ENCODE measurements at places on chromosomes 16 and 17.

GRCh38 chr17:7407485-7408251 is at the start of gene NLGN2:
Gene NLGN2 (plus strand): TSS chr17:7407845. CDS start chr17:7408256, 411 bp downstream.
- no peak for DNase-seq

DNA sequence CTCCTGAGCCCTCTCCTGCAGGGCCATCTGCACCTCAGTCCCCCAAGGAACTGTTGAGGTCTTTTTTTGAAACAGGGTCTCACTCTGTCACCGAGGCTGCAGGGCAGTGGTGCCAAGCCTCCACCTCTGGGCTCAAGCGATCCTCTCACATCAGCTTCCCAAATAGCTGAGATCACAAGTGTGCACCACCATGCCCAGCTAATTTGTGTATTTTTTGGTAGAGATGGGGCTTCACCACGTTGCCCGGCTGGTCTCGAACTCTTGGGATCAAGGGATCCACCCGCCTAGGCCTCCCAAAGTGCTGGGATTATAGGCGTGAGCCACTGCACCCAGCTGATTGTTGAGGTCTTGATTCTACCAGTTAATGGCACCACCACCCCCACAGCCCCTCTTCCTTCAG is 27.9 kb upstream of the ENDOV start:
- no peak for DNase-seq

- DNase-seq, result no peak
Measured at GRCh38 chr17:69812240-69812837, 262.7 kb upstream of the KCNJ16 start.

DNA sequence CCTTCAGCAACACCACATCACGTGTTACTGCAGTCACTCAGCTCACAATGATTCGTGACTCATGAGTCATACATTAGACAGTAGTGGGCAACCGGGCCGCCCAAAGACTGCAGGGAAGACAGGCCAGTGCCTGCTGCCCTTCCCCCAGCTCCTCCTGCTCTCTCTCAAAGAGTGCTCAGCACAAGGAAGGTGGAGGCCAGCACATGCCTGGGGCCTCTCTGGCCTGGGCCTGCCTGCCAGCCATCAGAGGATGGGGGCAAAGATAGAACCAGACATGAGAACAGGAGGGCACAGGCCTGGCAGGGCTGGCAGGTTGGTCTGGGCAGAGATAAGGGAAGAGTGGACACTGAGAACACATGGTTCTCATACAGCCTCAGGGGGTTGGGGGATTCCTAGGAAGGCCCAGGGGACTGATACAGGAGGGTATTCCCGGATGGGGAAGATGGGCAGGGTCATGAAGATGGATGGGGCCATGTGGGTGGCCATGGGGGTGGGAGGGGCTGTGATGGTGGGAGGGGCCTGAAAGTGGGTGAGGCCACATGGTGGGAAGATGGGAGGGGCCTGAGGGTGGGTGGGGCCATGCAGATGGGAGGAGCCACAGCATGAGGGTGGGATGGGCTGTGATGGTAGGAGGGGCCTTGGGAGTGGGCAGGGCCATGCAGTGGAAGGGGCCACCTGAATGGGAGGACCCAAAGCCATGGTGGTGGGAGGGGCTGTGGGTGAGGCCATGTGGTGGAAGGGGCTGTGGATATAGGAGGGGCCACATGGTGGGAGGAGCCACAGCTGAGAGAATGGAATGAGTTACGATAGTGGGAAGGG is 29.0 kb downstream of the KATNB1 start:
- no peak for DNase-seq

DNA sequence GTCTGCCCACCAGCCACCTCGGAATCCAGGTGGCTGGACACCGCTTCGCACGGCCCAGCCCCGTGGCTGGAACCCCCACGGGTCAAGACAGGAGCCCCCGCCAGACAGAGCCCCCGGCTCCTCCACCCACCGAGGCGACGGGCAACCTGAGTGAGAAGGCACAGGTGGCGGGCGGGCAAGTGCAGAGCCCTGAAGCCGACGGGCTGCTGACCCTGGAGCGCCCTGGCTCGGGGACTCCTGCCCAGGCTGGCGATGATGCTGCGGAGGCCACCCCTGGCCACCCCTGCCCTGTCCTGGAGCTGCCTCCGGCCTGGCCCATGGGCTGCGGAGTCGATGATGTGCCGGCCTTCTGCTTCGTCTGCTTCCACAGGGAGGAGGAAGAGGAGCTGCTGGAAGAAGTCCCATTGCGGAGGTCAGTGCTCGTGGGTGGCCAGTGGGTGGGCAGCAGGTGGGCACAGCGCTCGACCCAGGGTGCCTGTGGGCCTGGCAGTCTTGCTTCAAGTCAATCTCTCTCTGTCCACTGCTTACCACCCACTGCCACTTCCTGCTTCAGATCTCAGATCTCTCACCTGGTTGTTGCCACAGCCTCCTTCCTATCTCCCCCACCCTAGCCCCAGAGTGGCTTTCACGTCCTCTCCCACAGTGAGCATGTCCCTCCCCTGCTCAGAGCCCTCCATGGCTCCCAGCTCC is 33.1 kb upstream of the SBK1 start:
- DNase-seq, result no peak

GRCh38 chr17:3956327-3956957 is 7.8 kb downstream of the ATP2A3 start:
- DNase-seq, result no peak

DNA sequence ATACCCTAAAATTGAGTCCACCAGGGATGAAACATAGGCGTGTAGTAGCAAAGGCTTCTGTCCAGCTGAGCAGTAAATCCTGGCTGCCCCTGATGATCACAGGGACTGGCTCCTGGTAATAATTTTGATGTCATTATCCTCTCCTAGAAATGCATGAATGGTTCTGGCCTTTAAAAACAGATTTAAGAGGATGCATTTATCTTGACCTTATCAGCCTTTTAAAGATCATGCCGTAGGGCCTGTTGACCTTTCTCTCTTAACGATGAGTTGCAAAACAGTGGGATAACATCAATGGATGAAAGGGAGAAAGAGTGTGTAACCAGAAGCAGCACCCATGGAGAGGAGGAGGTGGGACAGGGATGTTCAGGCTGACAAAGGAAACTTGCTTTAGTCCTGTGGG is 128.5 kb downstream of the CA10 start:
- no peak for DNase-seq

DNA sequence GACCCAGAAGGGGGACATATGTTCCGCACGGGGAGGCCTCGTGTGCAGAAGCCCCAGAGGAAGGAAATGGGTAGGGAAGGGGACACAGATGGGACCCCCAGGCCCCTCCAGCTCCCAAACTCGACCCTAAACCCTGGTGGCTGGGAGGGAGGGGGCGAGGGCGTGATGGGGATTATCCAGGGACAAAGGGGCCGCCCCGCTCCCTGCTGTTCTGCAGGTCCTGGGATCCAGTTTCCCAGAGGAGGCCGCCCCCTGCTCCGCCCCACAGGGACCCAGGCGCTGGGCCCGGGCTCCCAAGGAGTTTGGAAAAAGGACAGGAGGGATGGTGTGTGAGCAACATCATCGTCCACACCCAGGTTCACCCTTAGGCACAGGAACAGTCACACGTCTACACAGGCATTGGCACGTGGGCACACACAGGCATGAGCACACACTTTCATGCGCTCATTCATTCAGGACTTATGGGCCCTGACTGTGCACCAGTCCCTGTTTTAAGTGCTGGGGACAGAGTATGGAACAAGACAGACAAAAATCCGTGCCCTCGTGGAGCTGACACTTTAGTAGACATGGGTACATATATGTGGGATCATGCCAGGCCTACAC is 12.8 kb upstream of the FBXL19 start:
- DNase-seq, result no peak

DNA sequence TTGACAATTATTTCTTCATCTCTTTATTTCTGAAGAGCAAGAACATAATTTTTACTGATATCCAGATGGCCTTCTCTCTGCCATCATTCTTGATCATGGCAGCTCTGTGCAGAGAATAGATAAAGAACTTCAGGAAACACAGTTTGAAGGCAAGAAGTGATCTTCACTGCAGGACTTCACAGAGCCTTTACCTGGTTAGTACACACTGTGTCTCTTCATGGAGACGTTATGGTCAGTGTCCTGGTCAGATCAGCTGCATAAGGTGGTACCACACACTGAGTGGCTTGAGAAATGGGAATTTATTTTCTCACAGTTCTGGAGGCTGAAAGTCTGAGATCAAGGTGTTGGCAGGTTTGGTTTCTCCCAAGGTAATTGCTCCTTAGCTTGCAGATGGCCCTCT is 129.5 kb downstream of the UTP18 start:
- DNase-seq, result no peak

DNA sequence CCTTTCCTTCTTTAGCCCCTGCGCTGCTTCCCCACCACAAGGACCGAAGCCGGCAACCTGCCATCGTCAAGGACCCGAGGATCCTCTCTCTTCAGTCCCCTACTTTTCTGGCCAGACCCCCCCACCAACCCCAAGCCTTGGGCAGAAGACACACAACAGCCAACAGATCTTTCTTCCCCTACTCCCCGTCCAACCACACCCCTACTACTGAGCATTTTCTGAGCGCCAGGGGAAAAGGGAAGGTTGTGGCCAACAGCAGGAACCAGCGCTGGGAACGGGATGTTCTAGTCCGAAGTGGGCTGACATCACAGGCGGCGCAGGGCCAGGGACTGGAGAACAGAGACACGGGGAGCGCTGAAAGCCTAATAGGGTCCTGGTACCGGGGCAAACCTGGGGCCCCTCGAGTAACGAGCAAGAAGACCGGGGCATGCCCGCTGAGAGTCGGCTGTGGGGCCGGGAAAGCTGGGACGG is 528 bp downstream of the PER1 start:
- peak; percentile 21 for DNase-seq

DNA sequence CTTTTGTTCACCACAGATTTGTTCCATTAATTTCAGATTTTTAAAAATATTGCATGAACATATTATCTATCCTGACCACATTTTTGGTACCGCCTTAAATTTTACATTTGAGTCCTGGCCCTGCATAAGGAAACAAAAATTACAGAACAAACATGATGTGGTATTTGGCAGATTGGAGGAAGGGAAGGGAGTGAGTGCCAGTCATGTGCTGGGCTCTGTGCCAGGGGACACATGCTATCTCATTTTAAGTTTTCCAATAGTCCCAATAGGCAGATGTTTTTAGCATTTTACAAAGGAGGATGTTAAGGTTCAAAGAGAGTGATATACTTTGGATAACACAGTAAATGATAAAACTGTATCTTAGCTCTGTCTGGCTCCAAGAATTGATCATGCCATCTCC is 185.1 kb downstream of the CDK5R1 start:
- no peak for DNase-seq

DNA sequence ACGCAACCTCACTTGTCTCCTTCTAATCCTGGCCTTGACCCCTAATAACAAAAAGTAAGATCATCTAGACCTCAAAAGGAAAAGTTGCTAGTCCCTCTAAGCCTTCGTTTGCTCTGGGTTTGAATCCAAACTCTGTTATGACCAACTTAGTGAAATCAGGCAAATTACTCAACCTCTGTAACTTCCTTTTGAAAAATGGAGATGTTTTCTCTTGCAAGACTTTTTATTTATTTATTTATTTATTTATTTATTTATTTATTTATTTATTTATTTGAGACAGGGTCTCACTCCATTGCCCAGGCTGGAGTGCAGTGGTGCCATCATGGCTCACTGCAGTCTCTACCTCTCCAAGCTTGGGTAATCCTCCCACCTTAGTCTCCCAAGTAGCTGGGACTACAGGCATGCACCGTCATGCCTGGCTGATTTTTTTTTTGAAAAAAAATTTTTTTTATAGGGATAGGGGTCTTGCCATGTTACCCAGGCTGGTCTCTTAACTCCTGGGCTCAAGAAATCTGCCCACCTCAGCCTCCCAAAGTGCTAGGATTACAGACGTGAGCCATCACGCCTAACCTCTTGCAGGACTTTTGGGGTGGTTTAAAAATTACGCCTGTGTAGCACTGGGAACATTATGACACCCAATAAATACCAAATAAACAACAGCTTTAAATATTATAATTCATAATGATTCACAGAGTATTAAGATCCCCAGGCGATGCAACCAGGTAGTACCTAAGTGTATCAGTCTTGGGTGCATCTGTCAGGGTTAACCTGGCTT is 63.4 kb downstream of the PITPNC1 start:
- DNase-seq, result no peak

GRCh38 chr16:49545741-49546448 is 172.3 kb downstream of the C16orf78 start:
- no peak for DNase-seq

- no peak for DNase-seq
Measured at GRCh38 chr16:84465154-84465553, 39.3 kb downstream of the MEAK7 start.

DNA sequence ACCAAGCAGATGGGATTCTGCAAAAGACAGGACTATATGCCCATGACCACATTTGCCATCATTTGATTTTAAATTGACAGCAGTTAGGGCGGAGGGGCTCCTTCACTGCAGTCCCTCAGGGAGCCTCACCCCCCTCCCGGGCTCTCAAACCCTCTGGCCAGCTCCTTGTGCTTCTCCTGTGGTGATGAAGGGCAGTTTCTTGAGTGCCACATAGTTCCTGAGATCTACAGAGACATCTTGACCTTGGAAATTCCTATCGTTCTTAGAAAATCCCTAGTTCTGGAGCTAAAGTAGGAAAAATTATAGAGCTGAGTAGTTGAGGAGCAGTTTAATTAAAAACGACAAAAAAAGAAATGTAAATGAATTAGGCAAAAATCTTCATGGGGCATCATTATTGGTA is 231.5 kb downstream of the CCDC182 start:
- DNase-seq, result no peak

- peak; percentile 65 for DNase-seq
Measured at GRCh38 chr17:77281122-77281903, 140.5 kb downstream of the SEC14L1 start.

DNA sequence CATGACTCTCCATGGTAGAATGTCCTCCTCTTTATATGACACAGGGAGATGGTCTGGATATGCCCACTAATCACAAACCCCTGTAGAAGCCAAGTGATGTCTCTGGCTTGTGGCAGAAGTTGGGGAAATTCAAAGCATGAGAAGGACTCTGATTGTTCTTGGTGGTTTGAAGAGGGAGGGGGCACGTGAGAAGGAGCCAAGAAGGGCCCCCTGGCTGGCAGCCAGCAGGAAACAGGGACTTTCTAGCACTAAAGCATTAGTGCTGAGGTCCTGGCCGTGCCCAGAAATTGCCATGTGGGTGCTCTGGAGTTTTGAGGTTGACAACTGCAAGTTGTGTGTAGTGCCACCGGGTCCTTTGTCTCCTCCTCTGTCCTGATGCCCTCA is 199.9 kb downstream of the LGALS9B start:
- no peak for DNase-seq

DNA sequence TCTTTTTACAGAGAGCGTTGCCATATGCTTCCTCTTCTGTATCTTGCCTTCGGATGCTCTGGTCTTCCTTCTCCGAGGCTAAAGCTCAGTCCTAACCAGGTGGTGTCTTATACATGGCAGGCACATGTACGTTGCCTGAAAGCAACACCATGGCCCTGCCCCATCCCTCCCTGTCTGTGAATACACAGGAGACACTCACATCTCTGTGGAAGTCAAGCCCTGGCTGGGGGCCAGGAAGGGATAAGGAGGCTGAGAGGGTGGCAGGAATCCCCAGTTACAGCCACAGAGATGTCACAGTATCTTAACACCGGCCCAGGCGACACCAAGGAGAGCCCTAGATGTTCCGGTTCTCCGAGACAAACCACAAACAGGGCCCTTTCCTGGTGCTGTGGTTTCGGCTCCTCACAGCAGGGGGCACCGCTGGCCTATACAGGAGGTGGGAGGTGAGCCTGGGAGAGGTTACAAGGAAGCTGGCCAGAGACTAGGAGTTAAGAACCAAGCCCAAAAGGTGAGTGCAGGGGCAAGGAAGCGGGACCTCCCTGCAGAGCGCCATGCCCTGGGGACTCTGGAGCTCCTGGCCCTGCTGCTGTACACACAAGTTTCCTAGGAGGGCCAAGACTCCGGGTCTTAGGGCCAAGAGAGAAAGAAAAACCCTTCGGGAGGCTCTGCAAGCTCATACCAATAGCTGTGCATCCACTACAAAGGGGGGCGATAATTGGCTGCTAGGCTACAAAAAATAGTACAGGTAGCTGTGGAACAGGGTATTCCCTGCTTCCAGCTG is 41.7 kb downstream of the SRL start:
- DNase-seq, result no peak

Data from activated naive CD4-positive, alpha-beta T cell (primary cell).